GM23248 (cell line): ENCODE measurements at places on chromosomes 7 and 10.
A peak's percentile ranks its signal among the peaks of the same experiment; 100 is the strongest.

- DNase-seq, result no peak
These were observed 27.0 kb downstream of the MMD2 start for GRCh38 chr7:4931943-4932342.

DNA sequence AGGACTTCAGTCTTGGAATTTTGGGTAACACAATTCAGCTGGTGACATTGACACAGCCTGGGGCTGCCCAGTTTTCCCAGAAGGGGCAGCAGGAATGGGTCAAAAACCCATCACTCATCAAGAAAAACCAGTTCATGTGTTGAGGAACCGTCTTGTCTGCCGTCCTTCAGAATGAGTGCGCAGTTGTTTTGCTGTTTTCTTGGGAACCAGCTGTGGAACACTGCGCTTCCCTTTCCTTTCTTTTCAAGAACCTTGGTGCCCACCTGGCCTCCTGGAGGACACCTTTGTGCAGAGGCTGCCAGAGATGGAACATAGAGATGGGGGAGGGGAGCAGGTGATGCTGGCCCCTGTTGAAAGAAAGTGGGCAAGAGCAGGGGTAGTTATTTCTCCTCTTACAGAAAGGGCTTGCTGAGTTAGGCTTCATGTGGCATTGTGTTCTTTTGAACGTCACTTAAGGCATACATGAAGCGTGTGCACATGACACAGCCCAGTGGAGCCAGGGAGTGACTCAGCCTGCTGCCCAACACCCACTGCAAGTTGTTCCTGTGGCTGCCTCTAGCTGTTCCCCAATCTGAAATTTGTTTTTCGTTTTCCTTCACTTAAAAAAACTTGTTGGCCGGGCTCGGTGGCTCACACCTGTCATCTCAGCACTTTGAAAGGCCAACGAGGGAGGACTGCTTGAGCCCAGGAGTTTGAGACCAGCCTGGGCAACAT lies 87.4 kb upstream of the TNS3 start:
- peak; percentile 96 for DNase-seq

DNA sequence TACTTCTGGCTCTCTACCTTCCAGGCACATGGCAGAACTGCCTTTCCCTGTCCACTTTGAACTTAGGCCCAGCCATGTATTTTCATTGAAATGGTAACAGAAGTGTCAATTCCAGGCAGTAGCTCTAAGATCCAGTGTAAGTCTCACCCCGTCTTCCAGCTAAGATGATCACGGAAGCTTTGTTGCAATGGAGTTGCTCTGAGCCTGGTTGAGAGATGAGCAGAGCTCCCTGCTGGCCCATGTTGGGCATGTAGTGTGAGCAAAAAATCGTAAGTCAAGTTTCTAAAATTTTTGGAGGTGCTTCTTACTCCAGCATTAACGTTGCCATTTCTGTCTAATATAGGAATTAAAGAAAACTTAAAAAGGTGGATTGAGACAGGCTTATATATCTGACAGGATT lies 274.4 kb downstream of the IPMK start:
- DNase-seq, result no peak

DNA sequence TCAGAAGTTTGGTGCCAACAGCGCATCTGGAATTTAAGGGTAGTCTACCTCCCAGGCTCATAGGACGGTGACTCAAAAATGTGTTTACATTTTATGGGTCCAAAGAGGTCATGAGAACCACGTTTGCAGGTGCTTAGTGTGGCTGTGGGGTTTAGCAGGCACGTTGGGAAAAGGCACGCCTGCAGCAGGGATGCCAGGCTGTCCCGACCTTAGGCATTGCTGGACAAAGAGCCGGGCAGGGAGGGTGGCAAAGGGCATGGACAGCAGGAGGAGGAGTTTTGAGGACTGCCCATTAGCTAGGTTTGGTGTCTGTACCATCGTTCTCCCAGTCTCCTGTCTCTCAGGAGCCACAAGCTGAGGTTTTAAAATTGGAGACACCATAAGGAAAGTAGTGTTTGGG lies 104.4 kb downstream of the TRRAP start:
- DNase-seq, result no peak

- DNase-seq, result no peak
These were observed 130.5 kb downstream of the SEM1 start for GRCh38 chr7:96579119-96579518.

DNA sequence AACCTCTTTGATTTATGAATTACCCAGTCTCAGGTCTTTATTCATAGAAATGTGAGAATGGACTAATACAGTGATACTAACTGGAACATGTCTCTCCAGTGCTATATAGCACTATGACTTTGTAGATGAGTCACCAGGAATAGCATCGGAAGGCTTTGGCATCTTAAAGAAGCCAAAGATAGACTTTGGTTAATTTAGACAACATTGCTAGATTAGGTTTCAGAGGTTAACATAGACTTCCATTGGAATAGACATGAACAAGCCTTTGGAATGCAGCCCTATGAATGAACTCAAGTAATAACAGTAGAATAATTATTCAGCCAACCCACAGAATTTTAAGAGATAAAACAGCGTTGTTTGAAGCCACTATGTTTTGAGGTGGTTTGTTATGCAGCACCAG lies 169.2 kb downstream of the HGF start:
- peak; percentile 16 for DNase-seq

DNA sequence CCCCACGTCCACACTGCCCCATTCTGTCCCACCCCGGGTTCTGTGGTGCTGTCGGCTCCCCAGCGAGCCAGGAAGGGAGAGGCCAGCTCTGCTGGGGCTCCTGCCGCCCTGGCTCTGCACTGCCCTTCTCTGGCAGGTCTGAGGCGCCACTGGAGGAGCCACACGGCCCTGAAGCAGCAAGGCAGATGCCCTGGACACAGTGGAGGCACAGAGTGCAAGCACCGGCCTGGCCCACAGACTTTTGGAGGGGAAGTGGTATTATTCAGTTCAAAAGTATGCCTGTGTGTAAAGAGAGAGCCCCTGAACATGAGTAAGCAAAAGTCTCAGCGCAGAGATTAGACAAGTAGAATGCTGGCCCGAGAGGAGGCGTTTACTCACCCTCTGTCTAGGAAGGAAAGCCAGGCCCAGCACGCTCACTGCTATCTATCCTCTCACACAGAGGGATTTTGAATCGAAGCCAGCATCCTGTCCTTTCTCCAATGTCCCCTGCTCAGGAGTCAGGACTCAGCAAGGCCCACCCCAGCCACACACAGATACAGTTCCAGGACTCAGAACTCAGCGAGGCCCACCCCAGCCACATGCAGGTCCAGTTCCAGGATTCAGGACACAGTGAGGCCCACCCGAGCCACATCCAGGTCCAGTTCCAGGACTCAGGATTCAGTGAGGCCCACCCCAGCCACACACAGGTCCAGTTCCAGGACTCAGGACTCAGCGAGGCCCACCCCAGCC lies 115.0 kb downstream of the EGFR start:
- DNase-seq, result peak; percentile 99

GRCh38 chr7:96250776-96251361 lies 71.0 kb downstream of the SLC25A13 start:
- no peak for DNase-seq

DNA sequence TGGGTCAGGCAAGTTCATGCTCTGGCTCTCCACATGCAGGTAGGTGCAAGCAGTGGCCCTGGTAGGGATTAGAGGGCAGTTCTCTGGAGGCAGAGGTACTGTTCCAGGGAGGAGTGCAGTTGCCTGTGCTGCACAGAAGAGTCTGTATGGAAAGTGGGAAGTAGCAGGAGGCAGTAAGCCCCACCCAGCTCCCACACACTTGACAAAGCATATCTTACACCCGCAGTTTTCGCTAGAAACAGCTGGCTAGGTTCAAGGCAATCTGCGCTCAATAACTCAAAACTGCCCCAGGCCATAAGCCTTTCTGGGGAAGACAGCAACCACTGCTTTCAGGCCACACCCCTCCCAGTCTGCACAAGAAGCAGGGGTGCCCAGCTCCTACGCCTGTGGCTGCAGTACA lies 33.1 kb upstream of the ARMC3 start:
- DNase-seq, result peak; percentile 8

DNA sequence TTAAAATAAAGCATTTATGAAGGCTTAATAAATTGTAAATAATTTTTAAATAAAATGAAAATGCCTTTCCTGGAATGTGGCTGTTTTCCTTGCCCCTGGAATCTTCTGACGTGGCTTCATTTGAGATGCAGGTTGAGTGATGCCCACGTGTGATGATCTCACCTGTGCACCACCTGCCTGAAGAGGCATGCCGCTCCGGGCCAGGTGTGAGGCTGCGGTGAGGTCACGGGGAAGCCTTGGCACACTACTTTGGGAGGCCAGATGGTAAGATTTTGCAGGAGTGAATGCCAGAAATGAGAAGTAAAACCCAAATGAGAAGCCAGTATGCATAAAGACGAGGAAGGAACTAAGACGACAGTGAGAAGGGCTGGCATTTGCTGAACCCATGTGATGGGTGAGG lies 36.2 kb downstream of the GOT1 start:
- no peak for DNase-seq

DNA sequence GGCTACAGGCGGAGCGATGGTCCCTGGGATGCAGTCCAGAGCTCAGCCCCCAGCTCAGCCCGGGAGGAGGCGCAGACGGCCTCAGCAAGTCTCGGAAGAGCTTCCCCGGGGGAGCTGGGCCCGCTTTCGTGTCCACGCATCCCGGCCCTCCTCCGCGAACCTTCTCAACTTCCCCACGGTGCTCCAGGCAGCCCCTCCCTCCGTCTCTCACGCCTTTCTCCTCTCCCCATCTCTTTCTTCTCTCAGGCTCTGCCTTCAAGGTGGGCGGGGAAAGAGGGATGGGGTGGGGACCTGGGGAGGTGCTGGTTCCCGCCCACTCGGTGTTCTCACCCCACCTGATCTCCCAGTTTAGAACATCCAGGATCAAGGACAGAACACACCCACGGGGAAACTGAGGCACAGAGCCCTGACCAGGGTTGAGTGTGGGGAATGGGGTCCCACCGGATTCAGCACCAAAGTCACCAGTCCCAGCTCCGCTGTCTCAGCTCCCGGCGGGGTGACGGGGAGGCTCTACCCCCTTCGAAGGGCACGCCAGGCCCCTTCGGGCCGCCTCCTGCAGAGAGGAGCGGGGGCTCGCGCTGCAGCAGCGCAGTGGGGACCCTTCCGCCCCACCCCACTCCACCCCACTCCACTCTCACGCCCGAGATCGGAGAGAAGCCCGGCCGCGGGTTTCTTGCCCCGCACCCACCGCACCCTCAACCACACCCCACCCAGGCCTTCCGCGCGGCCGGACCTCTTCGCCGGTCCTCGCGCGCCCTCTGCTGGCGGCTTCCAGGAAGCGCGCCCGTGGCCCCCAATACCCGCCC lies 18.2 kb downstream of the POLL start:
- DNase-seq, result peak; percentile 85

DNA sequence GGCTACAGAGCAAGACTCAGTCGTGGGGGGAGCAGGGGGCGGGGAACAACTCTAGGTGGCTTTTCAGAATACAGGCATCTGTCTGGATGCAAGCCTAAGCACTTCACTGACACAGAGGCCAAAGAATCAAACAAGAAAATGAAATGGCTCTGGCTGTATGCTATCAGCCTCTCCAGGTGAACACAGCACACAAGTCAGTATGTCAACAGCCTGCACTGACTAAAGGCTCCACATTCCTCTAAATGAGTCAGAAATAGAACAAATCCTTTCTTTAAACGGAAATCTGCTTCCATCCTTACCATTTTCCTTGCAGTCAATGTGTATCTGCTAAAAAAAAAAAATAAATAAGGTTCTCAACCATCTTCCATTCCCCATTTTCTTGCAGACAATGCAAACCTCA lies 88.3 kb downstream of the ARMH3 start:
- peak; percentile 40 for DNase-seq

- no peak for DNase-seq
These were observed 10.8 kb downstream of the GNA12 start for GRCh38 chr7:2833083-2833910.

GRCh38 chr7:27031289-27032172 lies 64.3 kb downstream of the HOXA1 start:
- peak; percentile 90 for DNase-seq

GRCh38 chr10:97547962-97548361 lies 24.6 kb upstream of the ANKRD2 start:
- peak; percentile 38 for DNase-seq

DNA sequence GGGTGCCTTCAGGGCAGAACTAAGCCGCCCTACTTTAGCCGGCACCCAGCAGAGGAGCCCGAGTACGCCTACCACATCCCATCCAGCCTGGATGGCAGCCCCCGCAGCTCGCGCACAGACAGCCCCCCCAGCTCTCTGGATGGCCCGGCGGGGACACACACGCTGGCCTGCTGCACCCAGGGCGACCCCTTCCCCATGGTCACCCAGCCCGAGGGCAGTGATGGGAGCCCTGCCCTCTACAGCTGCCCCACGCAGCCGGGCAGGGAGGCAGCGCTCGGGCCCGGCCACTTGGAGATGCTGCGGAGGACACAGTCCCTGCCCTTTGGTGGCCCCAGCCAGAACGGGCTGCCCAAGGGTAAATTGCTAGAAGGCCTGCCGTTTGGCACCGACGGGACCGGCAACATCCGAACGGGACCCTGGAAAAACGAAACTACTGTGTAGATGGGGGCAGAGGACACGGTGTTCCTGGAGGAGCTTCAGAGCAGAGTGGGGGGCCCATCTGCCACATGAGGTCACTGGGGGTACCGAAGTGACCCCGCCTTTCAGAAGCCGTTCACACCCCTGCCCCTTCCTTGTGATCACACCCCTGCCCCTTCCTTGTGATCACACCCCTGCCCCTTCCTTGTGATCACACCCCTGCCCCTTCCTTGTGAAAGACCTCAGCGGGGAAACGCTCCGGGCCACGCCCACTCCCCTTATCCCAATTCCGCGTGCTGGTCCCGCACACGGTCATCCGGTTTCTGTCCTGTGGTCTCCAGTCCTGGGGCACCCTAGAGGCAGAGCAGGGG lies 30.8 kb upstream of the KNDC1 start:
- DNase-seq, result no peak

DNA sequence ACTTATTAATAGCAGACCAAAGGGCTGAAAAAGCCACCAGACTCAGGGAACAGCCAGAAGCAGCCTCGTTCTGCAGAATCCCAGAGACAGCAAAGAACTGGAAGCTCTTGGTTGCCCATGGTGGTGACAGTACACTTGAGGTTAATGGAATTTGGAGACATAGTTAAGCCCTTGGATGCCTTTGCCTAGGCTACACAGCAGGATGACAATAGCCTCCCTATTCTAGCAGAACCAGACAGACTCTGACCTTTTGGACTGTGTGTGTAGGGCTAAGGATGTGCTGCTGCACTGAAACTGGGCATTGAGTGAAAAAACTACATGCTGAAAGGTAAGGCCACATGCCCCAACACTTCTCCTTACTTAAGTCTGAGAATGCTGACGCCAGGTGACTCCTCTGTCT lies 22.7 kb downstream of the OTUD1 start:
- no peak for DNase-seq

DNA sequence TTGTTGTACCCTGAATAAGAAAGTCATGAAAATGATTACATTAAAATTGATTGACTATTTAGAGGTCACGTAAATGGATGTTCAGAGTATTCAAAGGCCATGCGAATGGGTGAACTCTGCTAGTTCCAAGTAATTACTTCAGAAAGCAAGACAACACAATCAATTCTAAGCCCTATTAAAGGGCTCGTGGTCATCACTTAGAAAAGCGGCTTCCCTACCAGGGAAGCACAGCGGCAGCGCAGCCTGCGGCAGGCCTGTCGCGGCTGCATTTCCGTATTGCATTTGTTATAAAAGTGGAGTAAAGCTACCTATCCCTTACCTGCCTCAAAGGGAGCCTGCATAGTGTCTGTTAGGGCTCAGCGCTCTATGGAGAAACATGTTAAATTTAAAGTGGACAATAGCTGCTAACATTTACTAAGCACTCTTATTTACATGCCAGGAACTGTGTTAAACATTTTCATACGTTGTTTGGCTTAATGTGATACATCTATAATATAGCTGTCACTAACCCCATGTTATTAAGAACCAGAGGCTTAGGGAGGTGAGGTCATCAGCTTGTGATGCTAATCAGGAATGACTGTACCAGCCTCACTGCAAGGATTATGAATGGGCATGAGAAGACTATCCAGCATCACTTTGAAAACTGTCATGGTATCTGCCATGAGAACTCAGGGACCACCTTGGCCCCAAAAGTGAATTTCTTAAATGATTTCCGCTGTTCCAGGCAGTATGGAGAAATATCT lies 187.5 kb downstream of the CELF2 start:
- peak; percentile 31 for DNase-seq
